ENCODE measurements at places on chromosomes 11 and 22.
A peak's percentile ranks its signal among the peaks of the same experiment; 100 is the strongest.

- no peak for DNase-seq
These were observed 4.6 kb downstream of the C11orf24 start for GRCh38 chr11:68266936-68267880.

DNA sequence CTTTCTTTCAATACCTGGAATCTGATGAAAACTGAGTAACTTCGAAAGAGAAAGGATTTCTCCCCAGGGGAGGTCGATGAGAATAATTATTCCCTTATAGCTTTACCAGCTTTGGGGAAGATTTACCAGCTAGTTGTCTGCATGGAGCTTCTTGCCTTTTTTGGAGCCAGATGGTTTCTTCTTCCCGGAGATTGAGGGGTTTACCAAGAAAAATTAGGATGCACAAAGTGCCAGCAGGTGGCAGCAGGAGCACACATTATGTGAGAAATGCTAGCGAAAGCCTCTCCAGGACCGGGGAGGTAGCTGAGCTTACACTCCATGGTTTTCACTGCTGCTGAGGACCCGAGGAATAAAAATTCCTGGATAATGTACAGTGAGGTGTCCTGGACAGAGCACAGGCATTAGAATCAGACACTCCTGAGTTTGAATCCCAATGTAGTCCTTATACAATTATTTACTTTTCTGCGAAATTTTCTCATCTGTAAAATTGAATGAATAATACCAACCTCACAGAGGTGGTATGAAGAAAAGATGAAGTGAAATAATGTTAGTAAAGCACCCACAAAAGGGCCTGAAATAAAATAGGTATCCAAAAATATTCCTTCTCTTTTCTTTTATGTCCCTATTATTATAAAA is 46.0 kb upstream of the PARVA start:
- peak; percentile 27 for DNase-seq

DNA sequence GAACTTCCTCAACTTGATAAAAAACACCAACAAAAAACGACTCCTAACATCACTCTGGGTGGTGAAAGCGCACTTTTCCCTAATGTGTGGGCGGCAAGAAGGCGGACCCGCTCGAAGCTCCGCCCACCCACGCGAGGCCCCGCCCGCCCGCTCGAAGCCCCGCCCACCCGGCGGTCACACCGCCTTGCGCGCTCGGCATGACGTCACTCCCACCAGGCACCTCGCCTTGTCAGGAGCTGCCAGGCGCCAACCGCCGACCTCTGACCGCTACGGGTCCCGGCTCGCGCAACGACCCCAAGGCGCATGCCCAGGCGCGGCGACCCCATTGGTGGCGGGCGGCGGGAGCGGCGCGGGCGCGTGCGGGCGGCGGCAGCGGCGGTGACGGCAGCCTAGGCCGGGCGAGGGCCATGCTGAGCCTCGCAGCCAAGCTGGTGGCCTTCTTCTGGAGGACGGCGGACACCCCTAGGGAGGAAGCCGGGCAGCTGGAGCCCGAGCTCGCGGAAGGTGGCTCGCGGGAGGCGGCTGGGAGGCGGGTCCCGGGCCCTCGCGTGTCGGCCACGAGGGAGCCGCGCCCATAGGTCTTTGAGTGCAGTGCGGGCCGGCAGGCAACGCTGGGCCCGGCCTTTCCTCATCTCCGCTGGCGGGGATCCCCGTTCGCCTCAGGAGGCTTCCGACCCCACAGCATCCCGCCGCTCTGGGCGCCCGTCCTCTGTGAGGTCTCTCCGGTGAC is at the start of gene MOV10L1:
Gene MOV10L1 (plus strand): TSS at position 325 of the 730 bp plus-strand sequence. CDS start 83 bp downstream, at position 408.
- no peak for DNase-seq

DNA sequence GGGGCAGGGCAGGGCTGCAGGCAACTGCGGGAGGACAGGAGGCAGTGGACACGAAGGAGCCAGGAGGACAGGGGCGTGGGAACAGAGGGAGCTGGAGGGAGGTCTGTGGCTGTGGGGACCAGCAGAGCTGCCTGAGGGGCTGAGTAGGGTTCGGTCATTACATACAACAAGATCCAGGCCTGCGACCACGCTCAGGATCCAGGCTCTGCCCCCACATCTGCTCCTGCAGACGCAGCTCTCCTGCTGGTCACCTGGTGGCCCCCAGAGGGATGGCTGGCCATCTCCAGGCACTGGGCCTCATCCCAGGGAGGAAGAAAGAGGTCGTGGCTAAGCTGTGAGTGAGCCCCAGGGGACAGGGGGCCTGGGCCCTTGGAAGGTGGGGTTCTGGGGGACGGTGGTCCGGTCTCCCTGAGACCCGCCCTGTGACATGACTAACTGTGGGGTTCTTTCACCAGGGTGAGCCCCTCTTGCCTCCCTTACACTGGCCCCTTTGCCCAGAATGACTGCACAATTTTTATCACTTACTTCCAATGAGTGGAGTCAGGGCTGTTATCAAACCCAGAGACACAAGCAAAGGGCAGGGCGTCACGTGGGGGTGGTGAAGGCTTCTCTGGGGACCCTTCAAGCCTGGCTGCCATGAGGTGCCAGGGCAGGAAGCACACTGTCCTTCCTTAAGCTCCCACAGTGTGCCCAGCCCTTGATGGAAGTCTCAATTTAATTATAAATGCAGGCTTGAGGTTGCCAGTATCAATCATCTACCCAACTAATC is 6.7 kb upstream of the APOBEC3A start:
- DNase-seq, result no peak

GRCh38 chr22:21959274-21960074 is 6.8 kb upstream of the PPM1F start:
- DNase-seq, result no peak

DNA sequence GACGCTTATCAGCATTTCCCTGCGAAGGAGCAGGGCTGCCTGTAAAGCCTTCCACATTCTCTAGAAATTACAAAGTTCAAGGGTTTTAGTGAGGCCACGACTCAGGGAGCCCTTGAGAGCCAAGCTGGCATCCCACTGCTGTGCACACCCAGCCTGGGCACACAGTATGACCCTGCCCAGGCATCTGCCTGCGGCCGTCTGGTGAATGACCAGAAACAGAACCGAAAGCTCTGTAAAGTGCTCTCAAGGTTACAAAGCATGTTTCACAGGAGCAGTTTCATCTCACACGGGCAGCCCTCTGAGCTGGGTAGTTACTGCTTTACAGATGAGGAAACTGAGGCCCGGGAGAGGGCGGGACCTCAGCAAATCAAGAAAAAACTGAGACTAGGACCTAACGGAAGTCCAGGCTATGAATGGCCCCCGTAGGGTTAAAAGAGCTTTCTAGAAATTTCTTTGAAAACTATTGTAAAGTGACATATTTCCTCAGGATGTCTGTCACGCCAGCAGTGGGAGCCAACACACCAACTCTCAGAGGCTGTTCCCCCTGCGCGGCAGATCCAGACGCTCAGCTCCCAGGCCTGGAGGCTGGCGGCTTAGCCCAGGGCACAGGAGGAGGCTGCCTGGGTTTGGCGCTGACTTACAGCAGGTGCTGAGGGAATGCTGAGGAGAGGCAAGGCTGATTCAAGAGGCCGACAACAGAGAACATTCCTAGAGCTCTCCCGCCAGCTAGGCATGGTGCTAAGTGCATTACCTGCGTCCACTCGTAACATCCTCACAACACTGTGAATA is 7.7 kb upstream of the TCF20 start:
- no peak for DNase-seq

DNA sequence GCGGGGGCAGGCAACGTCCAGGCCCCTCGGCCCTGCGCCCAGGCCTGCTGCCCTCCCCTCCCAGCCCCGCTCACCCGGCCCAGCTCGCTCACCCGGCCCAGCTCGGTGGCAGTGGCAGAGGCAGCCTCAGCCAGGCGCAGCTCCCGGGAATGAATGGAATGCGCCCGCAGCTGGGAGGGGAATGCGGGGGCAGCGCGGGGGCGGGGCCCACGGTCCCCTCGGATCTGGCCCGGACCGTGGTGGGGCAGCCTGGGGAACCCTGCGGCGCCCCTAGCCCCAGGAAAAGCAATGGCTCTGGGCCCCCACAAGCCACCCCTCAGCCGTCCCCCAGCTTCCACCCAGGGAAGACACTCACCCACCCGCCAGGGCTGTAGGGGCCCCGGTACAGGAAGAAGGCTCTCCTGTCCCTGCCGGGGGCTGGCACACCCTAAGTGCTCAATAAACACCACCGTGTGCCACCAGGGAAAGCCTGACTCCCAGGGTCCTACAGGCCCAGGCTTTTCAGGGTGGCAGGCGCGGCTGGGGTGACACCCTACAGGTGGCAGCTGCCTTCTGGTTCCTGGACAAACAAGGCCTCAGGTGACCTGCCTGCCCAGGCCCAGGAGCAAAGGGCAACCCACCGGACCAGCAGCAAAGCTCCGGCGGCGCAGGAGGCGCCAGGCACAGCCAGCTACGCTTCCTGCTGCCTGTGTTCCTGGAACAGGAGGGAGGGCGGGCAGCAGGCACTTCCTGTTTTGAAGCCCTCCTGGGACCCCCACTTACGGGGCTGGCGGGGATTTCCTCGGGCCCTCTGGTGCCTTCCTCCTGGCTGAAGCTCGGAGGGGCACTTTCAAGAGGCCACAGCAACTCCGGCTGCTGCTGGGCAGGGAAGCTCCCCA is 13.8 kb downstream of the PLXNB2 start:
- DNase-seq, result no peak

- no peak for DNase-seq
These were observed 749 bp downstream of the VWA5A start for GRCh38 chr11:124115782-124116616.

DNA sequence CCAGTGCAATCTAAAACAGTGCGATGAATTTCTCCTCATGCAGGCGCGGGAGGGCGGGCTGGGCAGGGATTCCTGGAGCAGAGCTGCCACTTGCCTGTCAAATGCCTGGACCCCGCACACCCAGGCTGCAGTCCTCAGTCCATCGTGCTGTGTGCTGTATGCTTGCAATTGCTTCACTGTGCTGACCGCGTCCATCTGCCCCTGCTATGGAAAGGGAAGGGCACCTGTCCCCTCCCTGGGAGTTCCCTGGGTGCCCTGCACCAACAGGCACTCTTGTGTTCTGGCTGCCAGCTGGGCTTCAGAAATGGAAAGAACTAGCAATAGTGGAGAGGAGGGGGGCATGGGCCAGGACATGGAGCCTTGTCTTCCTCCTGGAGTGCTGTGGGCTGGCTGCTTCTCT is 185.4 kb upstream of the B3GAT1 start:
- DNase-seq, result no peak

DNA sequence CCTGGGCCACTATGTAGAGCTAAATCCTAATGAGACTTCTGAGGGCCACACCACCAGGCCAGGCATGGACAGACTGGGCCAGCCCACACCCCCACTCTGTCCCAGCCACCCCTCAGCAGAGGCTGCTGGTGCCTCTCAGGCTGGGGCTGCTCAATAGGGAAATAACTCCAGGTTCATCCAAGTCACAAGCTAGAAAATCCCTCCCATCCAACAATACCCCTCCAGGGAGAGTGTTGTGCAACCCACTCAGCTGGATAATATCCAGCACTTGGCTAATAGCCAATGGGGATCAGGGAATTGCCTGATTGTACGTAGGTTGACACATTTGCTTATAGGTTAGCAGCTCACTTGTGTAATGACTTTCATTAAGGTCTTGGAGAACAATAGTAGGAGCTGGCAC is 64.1 kb upstream of the WNT11 start:
- DNase-seq, result no peak
